ENCODE measurements at places on chromosomes 3 and 15.

- DNase-seq = no peak
Measured at GRCh38 chr15:75925440-75925839, 21.8 kb downstream of the FBXO22 start.

DNA sequence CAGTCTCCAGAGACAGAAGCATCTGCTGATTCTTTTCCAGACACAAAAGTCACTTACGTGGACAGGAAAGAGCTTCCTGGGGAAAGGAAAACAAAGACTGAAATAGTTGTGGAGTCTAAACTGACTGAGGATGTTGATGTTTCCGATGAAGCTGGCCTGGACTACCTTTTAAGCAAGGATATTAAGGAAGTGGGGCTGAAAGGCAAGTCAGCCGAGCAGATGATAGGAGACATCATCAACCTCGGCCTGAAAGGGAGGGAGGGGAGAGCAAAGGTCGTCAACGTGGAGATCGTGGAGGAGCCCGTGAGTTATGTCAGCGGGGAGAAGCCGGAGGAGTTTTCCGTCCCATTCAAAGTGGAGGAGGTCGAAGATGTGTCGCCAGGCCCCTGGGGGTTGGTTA lies 25.4 kb downstream of the SYNM start:
- DNase-seq = no peak

GRCh38 chr15:26438718-26439117 lies 334.1 kb downstream of the GABRB3 start:
- DNase-seq = no peak

DNA sequence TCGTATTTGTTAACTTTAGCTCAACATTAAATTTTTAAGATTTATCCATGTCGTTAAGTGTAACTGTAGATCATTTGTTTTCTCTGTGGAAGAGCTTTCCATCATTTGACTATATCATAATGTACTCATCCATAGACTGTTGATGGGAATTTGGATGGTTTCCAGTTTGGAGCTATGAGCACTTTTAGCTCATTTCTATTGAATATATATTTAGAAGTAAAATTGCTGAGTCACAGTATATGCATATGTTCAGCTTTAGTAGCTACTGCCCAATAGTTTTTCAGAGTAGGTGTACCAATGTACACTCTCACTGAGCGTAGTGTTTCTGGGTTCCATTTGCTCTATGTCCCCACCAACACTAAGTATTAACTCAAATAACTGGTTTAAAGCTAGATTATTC lies 263.0 kb downstream of the ULK4 start:
- DNase-seq = no peak

DNA sequence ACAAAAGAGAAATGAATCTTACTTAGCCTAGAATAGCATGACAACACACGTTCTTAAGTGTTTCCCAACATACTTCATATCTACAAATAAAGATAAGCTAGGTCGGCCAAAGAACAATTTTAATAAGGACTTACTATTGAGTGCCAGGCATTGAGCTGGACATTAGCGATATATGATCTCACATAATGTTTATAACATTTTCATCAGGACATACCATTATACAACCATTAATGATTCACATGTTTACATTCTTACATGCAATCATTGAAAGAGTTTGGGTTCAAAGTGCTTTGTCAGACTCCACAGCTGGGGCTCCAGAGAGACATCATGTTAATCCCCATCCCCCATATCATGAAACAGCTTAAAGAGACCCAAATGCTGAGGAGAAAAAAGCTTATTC lies 189.0 kb downstream of the STT3B start:
- DNase-seq = no peak

DNA sequence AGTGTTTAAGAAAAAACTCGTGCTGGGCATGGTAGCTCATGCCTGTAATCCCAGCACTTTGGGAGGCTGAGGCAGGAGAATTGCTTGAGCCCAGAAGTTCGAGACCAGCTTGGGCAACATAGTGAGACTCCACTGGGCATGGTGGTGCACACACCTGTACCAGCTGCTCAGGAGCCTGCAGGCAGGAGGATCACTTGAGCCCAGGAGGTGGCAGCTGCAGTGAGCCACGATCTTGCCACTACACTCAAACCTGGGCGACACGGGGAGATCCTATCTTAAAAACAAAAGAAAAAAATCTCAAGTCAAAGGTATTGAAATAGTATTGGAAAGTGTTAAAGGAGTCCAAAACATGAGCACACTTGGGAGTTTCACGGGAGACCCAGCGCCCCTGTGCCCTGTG lies 14.0 kb downstream of the KLF13 start:
- DNase-seq = no peak

DNA sequence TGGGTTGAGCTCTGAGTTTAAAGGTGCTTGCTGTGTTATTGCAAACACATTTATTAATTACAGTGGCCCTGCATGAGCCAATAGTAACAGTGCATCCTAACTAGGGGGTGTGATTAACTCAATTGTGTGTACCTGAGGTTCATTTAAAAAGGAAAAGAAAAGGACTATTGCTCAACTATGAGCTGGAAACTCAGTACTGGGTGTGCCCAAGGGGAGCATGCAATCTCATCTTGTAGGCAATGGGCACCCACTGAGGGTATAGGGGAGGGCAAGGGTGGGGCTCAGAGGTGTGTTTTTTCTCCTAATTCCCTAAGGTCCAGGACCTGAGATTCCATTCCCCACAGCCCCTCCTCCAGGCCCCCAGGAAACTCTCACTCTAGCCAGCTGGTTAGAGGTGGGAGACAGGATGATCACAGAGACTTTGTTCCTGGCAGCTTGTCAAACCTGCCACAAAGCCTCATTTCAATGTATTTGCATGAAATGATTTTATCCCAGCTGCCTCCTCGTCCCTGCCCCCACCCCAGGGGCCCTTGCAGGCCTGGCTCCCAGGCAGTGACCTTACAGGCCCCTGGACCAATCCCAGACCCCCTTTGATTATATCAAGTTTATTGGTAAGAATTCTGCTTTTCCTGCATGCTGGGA lies 220.7 kb downstream of the TBC1D2B start:
- peak; percentile 52 for DNase-seq

- DNase-seq = no peak
Measured at GRCh38 chr3:186052096-186052840, 56.6 kb downstream of the ETV5 start.

DNA sequence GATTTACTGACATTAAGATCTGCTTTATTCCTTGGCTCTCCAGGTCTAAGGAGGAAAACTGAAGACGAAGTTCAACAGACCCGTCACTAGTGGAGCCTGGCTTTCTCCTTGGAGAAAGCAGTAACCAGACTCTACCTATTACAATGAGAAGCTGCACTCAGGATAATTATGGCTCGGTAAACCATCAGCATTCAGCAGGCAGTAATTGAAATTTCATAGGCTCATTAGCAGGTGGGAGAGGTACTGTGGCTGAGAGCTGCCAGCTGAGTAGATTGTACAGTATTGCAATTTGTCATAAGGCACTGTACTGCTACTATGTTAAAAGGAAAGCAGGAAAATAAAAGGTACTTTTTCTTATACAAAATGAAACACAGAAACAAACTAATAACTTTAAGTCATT lies 51.2 kb downstream of the CHAC1 start:
- DNase-seq = no peak

DNA sequence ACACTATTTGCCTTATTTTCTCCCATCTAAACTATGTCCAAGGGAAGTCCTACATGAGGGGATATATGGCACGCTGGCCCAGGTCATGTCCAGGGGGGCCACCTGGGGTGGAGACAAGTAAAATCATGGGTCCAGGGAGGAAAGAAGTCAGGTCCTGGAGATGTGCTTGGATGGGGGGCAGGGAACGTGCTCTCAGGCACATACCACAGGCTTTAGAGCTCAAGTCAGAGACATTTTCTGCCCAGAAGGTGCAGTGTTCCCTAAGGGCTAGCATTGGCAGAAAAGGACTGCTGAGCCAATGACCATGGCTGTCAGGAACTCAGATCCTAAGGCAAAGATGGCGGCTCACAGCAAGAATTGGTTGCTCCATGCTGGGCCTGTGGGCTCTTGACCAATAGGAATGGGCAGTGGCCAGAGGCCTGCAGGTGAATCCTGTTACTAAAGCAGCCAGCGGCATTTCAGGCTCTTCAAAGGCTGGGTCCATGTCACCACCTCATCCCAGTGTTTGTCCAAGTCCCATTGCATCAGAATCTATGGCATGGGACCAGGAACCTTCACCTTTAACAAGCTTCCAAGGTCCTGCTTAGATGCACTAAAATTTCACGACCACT lies 175.0 kb downstream of the RPLP1 start:
- DNase-seq = no peak

- DNase-seq = no peak
Measured at GRCh38 chr3:15612001-15612400, 10.5 kb downstream of the BTD start.

- DNase-seq = no peak
Measured at GRCh38 chr3:65526656-65527055, 512.1 kb downstream of the MAGI1 start.

- no peak for DNase-seq
Measured at GRCh38 chr15:38671006-38671387, 106.4 kb upstream of the RASGRP1 start.

DNA sequence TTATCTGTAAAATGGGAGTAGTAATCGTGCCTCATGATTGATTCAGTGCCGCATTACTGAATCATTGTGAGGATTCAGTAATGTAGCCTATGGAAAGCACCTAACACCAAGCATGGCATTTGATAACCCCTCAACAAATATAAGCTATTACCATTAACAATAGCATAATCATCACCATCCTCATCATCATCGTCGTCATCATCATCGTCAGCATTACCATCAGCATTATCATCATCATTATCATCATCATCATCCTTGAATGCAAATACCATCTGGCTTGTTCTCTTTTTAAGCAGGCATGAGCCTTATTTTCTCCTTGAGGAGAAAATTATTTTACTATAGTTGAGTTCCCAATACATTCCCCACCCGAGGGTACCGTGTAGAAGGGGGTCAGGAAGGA lies 115.4 kb upstream of the PTPRG start:
- no peak for DNase-seq

DNA sequence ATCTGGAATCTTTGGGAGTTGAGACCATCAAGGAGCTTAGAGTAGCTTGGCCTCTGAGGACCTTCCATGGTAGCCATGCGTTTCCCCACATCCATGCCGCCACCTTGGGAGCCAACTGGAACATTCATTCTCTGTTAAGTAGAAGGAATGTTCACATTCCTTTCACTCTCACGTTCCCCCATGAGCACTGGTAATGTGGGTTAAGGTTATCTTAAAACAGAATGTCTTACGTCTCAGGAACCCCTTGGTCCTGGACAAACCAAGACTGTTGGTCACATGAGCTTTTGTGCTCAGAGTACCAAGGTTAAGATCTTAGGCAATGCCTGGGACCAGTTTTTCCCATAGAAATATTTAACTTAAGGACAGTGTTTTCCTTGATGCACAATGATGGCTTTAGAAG lies 211.7 kb upstream of the UBE2E1 start:
- no peak for DNase-seq

GRCh38 chr3:150996731-150997130 lies 24.2 kb upstream of the CLRN1 start:
- no peak for DNase-seq

GRCh38 chr3:40989141-40990061 lies 209.9 kb upstream of the CTNNB1 start:
- DNase-seq = no peak

DNA sequence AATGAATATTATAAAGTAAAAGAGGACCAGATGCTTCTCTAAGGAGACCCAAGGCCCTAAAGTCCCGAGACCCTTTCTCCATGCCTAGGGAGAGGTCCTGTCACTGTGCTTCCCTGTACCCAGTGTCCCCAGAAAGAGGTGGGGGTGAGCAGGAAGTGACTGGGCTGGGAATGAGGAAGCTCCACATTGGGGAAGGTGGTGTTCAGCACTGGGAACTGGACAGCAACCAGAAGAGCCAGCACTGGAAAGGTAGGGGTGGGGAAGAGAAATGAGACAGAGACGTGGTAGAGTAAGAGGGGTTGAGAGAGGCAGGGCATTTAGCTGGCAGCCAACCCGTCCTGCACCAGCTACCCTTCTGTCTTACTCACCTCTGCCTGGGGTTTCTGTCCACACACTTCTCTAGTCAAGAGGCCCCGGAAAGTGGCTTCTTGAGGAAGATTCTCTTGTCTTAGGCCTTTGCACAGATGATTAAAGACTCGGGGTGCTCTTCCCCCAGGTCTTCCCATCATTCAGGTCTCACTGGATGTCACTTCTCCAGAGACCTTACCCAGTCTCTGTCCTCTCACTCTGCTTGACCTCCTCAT lies 12.2 kb downstream of the RRP9 start:
- DNase-seq = peak; percentile 17

GRCh38 chr3:172746475-172746874 lies 4.1 kb upstream of the ECT2 start:
- DNase-seq = no peak

- no peak for DNase-seq
Measured at GRCh38 chr3:29694331-29694730, 413.5 kb downstream of the RBMS3 start.

GRCh38 chr3:126360714-126361060 lies 3.5 kb upstream of the KLF15 start:
- no peak for DNase-seq

GRCh38 chr15:54288049-54288448 lies 309.8 kb downstream of the UNC13C start:
- DNase-seq = no peak

DNA sequence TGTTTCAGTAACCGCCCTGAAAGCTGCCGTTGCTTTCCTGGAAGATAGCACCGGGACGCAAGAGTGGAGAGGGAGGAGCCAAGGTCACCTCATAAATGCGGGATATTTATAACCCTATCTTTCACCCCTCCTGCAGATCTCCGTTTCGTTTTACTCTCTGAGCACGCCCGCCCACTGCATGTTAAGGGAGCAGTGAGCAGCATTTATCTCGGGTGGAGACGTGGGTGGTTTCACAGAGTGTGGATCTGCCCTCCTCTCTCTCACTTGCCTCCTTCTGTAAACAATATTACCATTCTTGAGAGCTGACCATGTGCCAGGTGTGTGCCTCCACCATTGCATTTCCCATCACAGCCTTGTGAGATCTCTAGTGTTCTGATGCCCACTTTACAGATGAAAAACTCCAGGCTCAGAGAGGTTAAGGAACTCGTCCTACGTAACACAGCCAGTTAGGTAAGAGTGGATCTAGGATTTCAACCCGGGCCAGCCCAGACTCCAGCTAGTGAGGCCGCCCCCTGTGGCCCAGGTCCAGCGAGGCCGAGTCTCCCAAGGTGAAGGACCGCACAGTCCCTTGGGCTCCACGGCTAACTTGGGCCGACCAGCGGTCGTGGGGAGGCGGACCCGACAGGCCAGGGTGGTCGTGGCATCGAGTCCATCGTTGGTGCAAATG lies 16.9 kb upstream of the SEMA4B start:
- peak; percentile 94 for DNase-seq

DNA sequence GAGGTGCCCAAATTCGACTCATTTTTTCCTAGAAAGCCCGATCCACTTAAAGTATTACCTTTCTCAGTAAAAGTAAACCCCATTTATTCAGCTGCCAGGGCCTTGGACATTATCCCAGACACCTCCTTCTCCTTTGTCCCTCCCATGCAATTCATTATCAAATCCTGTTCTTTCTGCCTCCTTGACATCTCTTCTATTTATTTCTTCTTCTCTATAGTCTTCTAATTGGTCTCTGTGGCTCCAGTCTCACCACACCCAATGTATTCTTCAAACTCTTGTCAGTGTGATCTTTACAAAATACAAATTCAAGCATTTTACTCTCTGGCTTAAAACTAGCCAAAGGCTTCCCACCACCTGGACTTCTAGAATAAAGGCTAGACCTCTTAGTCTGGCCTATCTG lies 120.3 kb downstream of the IL20RB start:
- no peak for DNase-seq

Measured in MCF 10A (cell line).